ENCODE measurements at places on chromosomes 16 and 17. TPM values are rescaled to one million over a fixed set of nuclear protein-coding genes. Genes with fewer than 3 reads are reported as not detected.

The TBC1D3 gene
- polyA plus RNA-seq: not detected

The JUP gene
- polyA plus RNA-seq: 0.55 TPM

The VTN gene
- polyA plus RNA-seq: not detected

The ZP2 gene
- not detected for polyA plus RNA-seq

The REXO5 gene
- 0.41 TPM for polyA plus RNA-seq

The HAP1 gene
- not detected for polyA plus RNA-seq

The CLCN7 gene
- polyA plus RNA-seq: 34.7 TPM

The CHMP1A gene
- 58.3 TPM for polyA plus RNA-seq

The CDRT15 gene
- polyA plus RNA-seq: not detected

The TMEM95 gene
- not detected for polyA plus RNA-seq

The TRIM25 gene
- polyA plus RNA-seq: 5.4 TPM

The MED1 gene
- 26.9 TPM for polyA plus RNA-seq

The MARVELD3 gene
- not detected for polyA plus RNA-seq

The ITGAD gene
- not detected for polyA plus RNA-seq

The EVPLL gene
- 0.08 TPM for polyA plus RNA-seq

The OR3A2 gene
- polyA plus RNA-seq: not detected

The GPR139 gene
- not detected for polyA plus RNA-seq

The CTRL gene
- 2.8 TPM for polyA plus RNA-seq

The FASN gene
- 2.4 TPM for polyA plus RNA-seq

The KRT33A gene
- not detected for polyA plus RNA-seq
